ENCODE measurements at places on chromosomes 12 and 14.

DNA sequence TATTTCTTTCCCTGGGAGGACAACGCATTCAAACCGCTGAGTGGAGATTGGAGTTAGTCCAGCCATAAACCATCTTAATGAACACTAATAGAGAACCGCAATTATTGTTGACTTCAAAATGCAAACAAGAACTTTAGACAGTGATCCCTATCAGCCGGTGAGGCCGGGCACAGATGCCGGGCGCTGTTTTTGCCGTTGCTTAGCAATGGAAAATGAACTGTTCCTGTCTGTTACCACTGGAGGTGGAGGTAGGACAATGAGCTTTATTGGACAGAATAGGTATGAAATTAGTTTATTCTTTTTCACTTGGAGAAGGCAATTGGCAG lies 216.8 kb downstream of the TTC8 start:
- no peaks in the 10 kb centered on the region for H3K36me3 ChIP-seq
- H3K27me3 ChIP-seq = peaks cover 16% of the 10 kb centered on the region
- peak overlapping the region; percentile 82 for H3K4me3 ChIP-seq
- no peak for DNase-seq
- peak overlapping the region; percentile 76 for H3K27ac ChIP-seq

DNA sequence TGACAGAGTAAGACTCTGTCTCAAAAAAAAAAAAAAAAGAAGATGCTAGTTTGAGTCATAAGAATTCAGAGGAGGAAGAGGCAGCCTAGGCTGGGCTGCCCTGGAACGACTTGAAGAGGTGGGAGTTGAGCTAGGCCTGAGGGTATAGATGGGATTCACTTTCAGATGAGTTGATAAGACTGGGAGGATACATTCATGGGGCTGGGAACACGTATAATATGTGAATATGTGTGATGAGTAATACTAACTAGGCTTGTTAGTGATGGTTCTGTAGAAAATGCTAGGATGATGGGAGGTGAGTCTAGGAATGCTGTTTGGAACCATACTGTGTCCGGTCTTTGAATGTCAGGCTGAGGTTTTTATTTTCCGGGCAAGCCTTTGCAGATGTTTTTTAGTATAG lies 9.0 kb downstream of the PLEKHA5 start:
- no peaks in the 10 kb centered on the region for H3K27me3 ChIP-seq
- peak overlapping the region; percentile 5 for H3K27ac ChIP-seq

GRCh38 chr12:120252071-120252906 lies 13.2 kb downstream of the PXN start:
- no peak for DNase-seq
- H3K27me3 ChIP-seq = no peaks in the 10 kb centered on the region
- peaks cover 37% of the 10 kb centered on the region for H3K4me1 ChIP-seq
- peaks cover 7% of the 10 kb centered on the region for H3K36me3 ChIP-seq
- H3K27ac ChIP-seq = peak overlapping the region; percentile 62

GRCh38 chr14:95288672-95289322 lies 30.9 kb downstream of the CLMN start:
- H3K27me3 ChIP-seq = no peaks in the 10 kb centered on the region
- H3K27ac ChIP-seq = no peak overlapping the region
- H3K4me1 ChIP-seq = peaks cover 8% of the 10 kb centered on the region
- no peak overlapping the region for H3K4me3 ChIP-seq

DNA sequence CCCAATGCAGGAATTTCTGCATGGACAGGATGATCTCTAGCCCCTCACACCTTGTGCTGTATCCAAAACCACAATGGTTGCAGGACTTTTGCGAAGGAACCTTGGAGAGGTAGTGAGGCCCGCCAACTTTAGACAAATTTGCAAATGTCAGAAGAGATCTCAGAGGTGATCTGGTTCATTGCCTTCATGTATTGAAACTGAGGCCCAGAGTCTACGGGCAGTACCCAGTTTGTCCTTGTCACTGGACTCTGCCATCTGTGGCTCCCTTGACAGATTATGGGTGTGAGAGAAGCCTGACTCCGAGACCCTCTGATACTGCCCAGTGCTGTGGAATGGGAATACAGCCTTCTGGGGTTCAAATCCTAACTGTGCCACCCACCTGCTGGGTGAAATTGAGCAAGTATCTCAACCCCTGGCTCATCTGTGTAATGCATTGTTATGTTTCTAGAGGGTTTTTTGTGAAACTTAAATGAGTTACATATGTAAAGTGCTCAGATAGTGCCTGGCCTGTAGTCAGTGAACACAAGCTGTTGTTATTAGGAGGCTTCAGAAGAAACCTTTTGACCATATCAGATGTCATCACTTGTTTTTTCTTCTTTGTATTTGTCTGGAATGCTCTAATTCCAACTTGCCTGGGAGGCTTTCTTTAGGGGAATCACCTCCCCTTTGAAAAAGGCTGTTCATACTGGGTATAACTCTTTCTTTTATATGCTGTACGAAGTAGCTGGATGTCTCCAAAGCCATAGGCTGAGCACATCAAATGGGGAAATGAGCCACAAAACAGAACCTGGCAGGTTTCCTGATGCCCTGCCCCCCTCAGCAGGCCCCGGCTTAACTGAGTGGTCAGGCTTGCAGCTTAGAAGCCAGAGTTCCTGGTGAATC lies 71.4 kb upstream of the SRSF5 start:
- no peak for DNase-seq
- peak overlapping the region; percentile 71 for H3K27ac ChIP-seq
- no peaks in the 10 kb centered on the region for H3K27me3 ChIP-seq
- H3K4me3 ChIP-seq = peak overlapping the region; percentile 14
- H3K4me1 ChIP-seq = peaks cover 63% of the 10 kb centered on the region

DNA sequence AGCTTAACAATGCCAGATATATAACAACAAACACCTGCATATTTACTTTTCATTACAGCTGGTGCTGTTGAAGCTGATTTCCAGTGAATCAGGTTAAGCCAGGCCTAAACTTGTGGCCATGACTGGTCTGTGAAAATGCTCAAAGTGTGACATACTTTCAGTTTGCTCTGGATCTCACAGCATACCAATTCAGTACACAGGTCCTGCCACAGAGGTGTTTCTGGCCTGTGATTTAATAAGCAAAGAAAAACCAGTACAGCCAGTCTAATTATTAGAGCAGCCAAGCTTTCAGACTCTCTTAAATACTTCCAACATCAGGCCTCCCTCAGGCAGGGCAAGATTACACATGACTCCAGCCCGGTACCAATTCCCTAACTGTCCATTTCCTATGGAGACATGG lies 27.4 kb upstream of the TMCC3 start:
- no peaks in the 10 kb centered on the region for H3K36me3 ChIP-seq
- no peaks in the 10 kb centered on the region for H3K27me3 ChIP-seq
- peaks cover 22% of the 10 kb centered on the region for H3K4me1 ChIP-seq
- no peak for DNase-seq
- peak overlapping the region; percentile 81 for H3K27ac ChIP-seq

- peaks cover 4% of the 10 kb centered on the region for H3K4me1 ChIP-seq
- DNase-seq = no peak
- H3K27me3 ChIP-seq = peaks cover 52% of the 10 kb centered on the region
- H3K27ac ChIP-seq = no peak overlapping the region
Measured at GRCh38 chr14:104602933-104603325, 1.6 kb downstream of the TMEM179 start.

- no peak for DNase-seq
- H3K36me3 ChIP-seq = no peaks in the 10 kb centered on the region
- H3K27me3 ChIP-seq = no peaks in the 10 kb centered on the region
- H3K27ac ChIP-seq = no peak overlapping the region
- H3K4me1 ChIP-seq = no peaks in the 10 kb centered on the region
Measured at GRCh38 chr12:17278946-17279345, 673.0 kb upstream of the LMO3 start.

DNA sequence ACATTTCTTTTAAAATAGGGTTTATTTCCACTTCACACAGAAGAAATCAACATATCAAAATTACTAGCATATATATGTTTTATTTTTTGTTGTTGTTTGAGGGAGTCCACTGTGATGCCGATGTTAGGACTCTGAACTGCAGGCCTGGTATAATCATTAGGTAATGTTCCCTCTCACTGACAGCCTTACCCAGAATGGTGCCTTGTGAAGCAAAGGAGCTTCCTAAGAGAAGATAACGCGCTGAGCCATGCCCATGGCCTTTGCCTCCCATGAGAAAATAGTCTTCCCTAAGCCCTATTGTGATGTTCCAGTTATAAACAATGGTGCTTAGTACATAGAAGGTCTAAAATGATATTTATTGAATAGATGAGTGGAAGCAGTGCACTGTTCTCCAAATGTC lies 12.0 kb downstream of the GNG2 start:
- no peak overlapping the region for H3K27ac ChIP-seq
- no peaks in the 10 kb centered on the region for H3K27me3 ChIP-seq
- no peak for DNase-seq
- no peak overlapping the region for H3K4me3 ChIP-seq
- H3K4me1 ChIP-seq = peaks cover 24% of the 10 kb centered on the region

GRCh38 chr14:28577187-28577586 lies 189.4 kb upstream of the FOXG1 start:
- no peaks in the 10 kb centered on the region for H3K27me3 ChIP-seq
- no peaks in the 10 kb centered on the region for H3K4me1 ChIP-seq
- no peak overlapping the region for H3K27ac ChIP-seq
- no peaks in the 10 kb centered on the region for H3K36me3 ChIP-seq
- DNase-seq = no peak

DNA sequence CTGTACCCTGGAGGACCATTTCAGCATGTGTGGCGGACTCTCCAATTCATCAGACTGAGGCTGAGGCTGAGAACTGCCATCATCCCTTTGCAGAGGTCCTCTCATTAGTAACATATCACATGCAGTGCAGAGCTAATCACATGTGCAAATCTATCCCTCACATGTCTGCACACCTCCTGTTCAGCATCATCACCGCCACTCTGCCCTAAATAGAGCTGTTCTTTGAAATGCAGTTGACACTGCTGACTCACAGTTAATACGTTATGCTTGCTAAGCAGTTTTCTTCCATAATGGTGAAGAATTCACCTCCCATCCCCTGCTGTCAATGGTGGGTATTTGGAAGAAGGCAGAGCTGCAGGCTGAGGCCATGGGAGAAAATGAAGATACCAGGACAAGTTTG lies 85.0 kb upstream of the ANO2 start:
- peaks cover 9% of the 10 kb centered on the region for H3K36me3 ChIP-seq
- no peak overlapping the region for H3K27ac ChIP-seq
- H3K4me1 ChIP-seq = no peaks in the 10 kb centered on the region
- DNase-seq = no peak

DNA sequence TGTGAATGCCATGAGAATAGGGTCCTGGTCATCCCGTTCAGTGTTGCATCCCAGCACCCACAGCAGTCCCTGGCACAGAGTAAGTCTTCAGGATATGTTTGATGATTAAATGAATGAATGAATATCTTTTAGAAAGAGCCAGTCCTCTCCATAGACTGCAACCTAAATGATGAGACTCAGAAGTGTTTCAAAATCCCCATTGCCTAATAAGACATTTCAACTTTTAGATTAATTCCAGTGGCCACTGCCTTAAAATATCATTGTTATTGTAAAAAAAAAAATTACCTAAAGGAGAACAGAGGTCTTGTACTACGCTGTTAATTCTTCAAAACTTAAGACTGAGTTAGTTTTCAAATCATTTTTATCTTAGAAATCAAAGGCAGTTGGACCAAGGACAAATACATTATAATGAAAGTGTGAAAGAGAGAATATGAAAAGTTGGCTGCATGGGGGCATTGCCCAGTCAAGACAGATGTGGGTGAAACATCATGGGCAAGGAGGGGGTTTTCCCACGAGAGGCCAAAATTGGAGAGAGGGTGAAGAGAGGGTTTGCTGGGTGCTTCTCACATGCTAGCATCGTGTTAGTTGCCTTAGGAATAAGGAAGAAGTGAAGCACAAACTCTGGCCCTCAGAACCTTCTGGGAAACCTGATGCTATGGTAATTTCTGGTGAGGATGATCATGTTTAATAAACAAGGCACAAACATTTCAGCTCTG lies 26.3 kb upstream of the CPM start:
- H3K36me3 ChIP-seq = peaks cover 6% of the 10 kb centered on the region
- no peaks in the 10 kb centered on the region for H3K27me3 ChIP-seq
- H3K4me1 ChIP-seq = peaks cover 8% of the 10 kb centered on the region
- no peak overlapping the region for H3K4me3 ChIP-seq
- no peak for DNase-seq

DNA sequence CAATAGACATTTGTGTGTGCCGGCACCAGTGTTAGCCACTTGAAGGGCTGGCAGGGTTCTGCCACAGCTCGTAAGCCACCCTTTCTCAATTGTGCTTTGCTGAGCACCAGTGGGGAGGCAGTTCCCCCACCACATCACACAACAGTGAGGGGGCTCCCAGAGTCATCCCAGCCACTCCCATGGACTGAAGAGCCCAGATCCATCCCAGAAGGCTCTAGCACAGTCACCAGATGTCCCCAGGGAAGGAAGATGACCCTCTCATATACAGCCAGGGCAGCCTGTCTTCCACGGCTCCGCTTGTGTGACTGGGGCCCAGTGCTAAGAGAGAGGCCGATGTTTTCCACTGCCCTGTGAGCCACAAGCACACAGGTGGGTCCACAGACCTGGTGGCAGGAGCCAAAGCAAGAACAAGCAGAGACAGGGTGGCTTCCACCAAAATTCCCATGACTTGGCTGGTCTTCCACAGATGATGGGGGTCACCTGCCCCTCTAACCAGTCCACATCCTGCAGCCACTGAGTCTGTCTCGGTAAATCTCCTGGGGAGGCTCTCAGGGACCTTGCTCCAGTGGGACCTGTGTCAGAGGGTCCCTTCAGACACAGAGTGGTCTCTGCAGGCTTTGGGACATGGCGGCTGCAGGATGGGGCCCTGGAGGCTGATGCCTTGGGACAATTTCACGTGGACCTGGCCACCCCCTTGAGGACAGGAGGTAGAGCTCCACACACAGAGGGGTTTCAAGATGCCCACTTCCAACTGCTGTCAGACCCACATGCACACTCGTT lies 71.9 kb upstream of the DDX11 start:
- H3K36me3 ChIP-seq = no peaks in the 10 kb centered on the region
- H3K4me1 ChIP-seq = no peaks in the 10 kb centered on the region
- no peak overlapping the region for H3K4me3 ChIP-seq
- DNase-seq = no peak
- peaks cover 18% of the 10 kb centered on the region for H3K27me3 ChIP-seq

DNA sequence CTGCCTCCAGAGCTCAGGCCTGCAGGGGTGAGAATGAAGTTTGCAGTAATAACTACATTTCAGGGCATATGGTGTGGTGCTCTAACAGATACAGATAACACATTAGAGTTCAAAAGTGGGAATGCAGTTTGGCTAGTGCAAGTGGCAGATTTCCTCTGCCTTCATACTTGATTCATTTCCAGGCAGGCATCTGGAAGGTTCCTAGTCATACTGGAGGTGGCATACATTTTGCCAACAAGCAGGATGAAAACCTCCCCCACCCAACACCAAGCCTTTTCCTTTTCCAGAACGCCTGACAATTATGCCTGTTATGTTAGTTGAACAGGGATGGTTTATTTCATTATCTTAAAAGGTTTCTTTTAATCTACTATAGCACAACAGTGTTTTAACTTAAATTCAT lies 24.3 kb downstream of the VTI1B start:
- H3K4me3 ChIP-seq = no peak overlapping the region
- no peak for DNase-seq
